MM.1S (cell line): ENCODE measurements at places on chromosomes 2 and 18.

- no peak for DNase-seq
Measured at GRCh38 chr18:23401400-23402347, 51.4 kb upstream of the RIOK3 start.

DNA sequence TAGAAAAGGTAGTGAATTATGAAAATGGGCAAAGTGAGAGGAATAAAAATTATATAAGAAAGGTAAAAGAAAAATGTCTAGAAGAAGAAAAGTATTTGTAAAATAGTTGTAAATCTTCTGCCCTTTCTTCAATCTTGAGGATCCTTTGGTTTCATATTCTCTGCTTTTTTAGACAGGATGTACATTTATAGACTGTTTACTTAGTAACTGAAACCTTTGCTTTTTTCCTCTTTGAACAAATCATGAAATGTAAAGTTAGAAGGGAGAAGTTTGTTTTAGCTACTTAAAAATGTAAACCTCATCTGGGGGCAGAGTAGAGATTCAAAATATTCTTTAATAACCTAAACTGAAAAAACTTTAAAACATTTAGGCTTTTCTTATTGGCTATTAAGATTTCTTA lies 150.4 kb upstream of the ITGA4 start:
- DNase-seq = peak; percentile 69

GRCh38 chr18:20971886-20972267 lies 139.7 kb downstream of the ROCK1 start:
- DNase-seq = peak; percentile 17

- DNase-seq = peak; percentile 19
Measured at GRCh38 chr2:190511104-190511503, 23.4 kb downstream of the NEMP2 start.

DNA sequence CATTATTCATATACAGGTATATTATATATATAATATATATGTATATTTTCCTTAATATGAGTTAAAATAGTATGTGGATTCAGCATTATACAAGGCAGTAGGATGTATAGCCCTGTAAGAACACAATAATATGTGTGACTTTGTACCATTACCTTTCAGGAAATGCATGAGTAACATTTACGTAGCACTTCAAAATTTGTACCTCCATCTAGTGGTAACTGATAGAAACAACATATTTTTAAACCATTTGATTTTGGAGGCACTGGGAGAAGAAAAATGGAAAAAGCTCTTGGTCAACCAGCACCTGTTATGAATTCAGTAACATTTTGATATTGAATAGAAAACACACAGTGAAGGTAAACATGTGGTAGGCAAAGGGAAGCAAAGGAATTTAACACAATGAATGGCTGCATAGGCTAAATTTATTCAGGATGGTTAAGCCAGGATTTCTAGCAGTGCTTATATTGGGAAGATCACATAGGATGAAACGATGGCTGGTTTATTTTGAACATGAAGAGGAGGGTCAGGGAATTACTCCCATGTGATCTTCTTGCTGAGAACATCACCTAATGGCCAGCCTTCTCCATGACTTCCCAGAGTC lies 565.5 kb downstream of the CCDC85A start:
- DNase-seq = peak; percentile 35

DNA sequence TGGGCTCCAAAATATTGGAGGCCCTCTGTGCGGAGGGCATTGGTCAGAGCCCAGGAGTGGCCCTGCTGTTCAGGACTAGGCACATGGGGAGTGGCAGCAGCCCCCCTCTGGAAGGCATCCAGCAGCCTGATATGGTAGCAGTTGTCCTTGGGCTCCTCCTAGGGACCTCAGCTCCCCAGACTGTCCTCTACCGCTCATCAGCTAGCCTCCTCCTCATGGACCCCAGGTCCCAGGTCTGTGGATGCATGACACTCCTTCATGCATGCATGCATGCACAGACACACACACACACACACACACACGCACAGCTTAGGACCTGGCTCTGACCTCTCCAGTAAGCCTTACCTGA lies 15.4 kb upstream of the ATP6V1B1 start:
- DNase-seq = no peak

DNA sequence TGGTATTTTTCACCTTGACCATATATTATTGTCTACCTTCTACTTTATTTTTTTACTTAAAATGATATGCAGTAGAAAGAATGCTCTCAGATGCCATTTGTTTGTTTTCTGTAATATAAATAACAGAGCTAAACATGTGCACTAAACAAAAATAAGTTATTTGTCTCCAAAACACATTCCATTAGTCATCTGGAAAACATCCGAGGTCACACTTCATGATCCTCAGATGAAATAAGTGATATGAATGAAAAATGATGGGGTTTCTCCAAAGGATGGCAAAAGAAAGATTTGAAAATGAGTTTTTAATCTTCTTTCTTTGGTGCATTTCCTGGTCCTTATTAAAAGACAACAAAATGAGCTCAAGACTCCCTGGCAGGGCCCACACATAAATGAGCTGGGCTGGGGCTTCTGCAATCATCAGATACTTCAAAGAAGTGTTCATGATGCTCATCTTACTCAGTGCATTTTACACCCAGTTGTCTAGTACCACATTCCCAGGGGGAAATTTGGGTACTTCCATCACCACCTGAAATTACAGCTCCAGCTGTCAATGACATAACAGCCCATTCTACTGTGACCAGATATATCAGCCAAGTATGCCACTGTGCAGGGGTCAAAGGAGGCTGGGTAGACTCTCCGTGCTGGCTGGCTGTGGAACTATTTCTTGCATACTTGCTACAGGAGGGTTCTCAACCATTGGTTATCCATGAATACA lies 283.5 kb downstream of the PID1 start:
- DNase-seq = no peak

DNA sequence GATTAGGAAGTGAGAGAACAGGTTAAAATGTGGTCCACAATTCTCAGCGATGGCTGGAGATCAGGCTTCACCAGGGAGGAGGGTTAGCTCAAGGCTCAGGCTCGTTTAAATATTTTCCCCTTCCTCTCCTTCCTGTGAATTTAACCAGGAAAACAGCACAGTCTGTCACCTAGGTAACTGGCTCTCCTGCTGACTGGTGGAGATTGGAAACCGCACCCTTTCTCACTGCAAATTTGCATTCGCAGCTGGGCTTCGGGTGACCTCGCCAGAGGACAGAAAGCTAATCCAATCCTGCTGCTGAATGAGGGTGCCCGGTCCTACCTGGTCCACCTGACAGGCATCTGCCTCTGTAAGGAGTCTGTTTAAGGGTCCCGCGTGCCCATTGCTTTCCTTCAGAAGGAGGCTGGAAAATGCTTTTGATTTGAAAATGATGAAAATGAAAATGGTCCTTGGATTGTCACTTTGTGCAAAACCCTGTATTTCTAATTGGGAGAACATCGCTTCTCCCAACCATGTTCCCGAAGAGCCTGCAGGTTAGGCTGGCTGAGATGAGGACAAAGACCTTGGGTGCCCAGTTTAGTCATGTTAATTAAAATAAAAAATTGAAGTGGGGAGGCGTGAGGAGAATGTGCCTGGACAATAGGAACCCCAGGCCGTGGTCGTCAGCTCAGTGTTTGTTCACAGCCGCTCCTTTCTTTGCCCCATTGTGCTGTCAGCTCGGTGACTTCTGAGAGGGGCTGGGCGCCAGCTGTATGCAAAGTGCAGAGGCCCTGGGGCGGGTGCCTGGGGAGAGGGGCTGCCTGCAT lies 43.4 kb upstream of the MTCL1 start:
- peak; percentile 44 for DNase-seq

DNA sequence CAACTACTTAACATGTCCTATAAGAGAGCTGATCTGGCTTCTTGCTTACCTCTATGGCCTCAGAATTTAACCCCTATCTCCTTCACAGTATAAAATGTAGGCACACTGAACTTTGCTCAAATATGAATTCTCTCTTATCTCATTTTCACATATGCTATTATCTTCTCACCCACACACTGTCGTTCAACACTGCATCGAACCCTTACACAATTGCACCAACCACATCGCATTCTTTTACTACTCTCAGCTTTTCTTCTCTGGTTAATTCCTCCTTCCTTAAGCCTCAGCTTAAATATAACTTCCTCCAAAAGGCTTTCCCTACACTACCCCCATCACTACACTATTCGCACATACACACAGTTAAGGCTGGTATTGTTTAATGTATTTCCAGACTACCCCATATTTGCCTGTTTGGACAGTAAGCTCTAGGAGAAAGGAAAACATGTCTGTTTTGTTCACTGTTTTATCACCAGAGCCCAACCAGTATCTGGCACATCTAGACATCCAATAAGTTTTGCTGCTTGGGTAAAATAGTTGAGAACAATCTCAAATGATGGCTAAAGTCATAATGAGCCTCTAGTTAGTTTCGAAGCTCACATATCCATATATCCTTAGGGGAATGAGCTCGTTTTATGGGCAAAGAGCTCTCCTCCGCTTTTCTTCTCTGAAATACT lies 47.7 kb downstream of the HIBCH start:
- DNase-seq = no peak

- no peak for DNase-seq
Measured at GRCh38 chr2:25897506-25897905, 19.2 kb upstream of the ASXL2 start.

- DNase-seq = no peak
Measured at GRCh38 chr18:7070466-7070865, 47.1 kb downstream of the LAMA1 start.
